ENCODE measurements at places on chromosomes 2 and 18.

DNA sequence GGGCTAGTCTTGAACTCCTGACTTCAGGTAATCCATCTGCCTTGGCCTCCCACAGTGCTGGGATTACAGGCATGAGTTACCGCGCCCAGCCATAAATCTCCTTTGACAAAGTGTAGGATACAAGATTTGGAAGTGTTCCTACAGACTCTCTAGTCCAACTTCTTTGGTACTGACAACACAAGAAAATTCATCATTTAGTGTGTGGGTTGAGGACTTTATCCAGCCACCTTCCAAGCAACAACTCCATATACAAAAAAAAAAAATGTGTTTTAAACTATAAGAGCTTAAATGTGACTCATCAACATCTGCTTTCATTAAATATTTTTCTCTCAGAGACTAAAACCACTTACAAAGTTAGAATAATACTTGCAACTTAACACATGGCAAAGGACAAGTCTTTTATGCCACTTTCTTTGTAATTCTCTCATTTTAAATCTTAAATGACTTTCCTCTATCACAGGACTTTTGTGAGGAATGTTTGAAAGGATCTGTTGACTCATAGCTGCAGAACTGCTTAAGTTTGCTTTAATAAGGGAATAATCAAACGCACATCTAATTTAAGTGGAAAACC, 46.2 kb upstream of the ITGAV start:
- DNase-seq = no peak

DNA sequence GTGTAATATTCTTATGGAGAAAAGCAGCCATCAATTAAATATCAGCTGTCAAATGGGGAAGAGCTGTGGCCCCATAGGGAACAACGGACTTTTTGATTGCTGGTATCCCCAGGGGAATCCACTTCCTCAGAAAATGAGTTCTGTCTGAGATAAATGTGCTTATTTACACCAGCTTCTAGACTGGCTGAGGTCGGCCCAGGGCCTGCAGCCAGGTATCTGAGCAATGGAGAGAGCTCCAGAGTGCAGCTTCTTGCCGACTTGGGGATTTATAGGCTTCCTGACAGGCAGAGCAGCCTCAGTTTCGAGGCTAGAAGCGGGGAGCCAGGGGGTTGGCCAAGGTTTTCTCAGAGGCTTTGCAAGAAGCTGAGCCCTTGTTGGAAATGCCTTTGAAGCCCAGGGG, 67.2 kb downstream of the MCFD2 start:
- DNase-seq = no peak

- DNase-seq = no peak
Measured at GRCh38 chr2:167489325-167489724, 601.0 kb downstream of the XIRP2 start.

DNA sequence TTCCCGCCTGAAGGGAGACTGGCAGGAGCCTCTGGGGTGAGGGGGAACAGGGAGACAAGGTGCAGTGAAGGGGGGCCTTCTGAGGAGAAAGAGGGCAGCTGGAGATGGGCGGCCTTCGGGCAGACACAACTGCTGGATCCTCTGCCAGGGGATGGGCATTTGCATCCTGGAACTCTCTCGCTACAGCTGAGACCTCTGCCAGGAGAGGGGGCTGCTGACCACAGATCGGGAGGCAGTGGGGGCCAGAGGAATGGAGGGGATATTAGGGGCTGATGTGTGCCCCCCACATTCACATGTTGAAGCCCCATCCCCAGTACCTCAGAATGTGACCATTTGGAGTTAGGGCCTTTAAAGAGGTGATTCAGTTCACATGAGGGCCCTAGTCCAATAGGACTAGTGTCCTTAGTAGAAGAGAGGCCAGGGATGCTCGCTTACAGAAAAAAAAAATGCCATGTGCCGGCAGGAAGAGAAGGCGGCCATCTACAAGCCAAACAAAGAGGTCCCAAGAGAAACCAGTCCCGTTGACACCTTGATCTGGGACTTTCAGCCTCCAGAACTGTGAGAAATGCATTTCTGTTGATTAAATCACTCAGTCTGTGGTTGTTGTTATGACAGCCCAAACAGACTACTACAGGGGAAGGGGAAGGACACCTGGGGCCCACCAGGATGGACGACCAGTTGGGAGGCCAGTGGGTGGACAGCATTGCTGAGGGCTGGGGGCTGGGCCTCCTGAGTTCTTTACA, 50.0 kb downstream of the TRABD2A start:
- DNase-seq = no peak

GRCh38 chr2:76825140-76825970, 696.8 kb downstream of the LRRTM4 start:
- DNase-seq = no peak

DNA sequence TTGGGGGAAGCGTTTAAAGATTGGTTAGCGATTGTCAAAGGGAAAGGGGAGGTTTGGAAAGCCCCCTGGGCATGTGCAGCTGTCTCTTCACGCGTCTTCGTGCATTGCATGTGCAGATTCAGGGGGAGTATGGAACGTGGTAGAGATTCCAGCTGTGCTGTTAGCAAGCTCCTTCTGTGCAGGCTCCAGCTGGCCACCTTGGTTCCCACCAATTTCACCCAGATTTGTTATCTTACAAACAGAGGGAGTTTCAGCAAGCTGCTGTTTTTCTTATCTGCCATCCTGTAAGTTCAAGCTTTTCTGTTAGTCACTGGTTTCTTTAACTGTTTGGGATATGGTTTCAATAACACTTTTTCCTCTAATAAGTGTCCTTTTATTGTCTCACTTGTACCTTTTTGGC, 30.4 kb downstream of the FARP2 start:
- no peak for DNase-seq

DNA sequence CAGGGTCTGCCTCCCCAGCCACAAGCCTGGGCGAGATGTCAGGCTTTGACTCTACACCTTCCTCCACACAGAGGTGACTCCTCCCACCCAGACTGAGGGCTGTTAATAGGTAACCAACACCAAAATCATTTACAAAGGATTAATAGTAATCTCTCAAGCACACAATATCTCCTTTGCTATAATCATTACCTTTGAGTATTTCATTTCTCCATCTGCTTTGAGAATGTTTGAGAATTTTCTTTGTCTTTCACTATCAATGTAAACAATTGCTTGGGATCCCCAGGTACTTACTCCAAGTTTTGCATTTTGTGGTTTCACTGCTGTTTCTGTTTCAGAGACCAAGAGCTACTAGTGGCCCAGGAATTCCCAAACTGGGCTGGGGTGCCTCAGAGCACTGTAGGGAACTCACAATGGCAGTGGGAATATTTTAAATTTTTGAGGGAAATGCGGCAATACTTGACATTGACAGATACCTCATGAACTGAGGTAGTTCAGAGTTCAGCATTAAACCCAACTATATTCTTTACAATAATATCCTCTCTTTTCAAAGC, 166.4 kb upstream of the MGAT5 start:
- DNase-seq = no peak

- no peak for DNase-seq
Measured at GRCh38 chr18:58004317-58004716, 39.7 kb upstream of the NEDD4L start.

DNA sequence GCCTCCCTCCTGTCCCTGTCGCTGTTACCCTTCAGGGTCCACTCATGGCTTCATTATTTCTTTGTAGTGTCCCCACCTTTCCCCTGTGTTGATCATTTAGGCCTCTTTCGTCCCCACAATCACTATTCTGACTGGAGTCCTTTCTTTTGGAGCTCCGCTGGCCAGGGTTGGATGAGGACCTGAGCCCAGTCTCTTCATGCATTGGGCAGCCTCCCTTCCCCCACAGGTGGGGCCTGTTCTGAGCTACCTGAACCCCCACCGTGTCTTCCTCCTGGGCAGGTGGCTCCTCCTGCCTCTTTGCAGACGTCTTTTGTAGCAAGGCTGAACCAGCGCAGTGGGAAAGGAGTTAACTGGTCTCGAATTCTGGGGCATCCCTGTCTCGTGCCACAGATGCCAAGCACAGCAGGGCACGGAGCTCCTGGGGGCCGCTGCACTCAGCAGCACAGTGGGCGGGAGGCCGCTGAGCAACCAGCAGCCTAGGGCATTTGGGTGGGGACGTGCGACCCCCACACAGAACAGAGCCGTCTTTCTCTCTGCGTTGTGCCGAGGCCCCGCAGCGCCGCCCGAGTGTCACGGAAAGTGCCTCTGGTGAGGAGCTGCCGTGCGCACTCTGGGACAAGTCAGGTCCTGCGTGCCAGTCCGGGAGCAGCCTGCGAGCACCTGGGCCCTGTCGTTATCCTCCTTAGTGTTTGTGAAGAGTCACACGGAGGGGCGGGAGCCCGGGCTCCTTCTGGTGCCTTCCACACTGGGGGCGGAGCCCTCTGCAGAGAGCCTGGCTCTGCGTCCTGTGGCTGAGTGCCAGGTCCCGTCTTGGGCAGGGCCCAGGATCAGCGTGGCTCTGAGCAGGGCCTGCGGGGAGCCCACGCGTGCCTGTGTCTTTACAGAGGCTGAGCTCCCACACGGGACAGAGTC, 130.1 kb downstream of the NFATC1 start:
- DNase-seq = no peak

- no peak for DNase-seq
Measured at GRCh38 chr18:3350566-3351527, 88.9 kb downstream of the MYL12B start.

DNA sequence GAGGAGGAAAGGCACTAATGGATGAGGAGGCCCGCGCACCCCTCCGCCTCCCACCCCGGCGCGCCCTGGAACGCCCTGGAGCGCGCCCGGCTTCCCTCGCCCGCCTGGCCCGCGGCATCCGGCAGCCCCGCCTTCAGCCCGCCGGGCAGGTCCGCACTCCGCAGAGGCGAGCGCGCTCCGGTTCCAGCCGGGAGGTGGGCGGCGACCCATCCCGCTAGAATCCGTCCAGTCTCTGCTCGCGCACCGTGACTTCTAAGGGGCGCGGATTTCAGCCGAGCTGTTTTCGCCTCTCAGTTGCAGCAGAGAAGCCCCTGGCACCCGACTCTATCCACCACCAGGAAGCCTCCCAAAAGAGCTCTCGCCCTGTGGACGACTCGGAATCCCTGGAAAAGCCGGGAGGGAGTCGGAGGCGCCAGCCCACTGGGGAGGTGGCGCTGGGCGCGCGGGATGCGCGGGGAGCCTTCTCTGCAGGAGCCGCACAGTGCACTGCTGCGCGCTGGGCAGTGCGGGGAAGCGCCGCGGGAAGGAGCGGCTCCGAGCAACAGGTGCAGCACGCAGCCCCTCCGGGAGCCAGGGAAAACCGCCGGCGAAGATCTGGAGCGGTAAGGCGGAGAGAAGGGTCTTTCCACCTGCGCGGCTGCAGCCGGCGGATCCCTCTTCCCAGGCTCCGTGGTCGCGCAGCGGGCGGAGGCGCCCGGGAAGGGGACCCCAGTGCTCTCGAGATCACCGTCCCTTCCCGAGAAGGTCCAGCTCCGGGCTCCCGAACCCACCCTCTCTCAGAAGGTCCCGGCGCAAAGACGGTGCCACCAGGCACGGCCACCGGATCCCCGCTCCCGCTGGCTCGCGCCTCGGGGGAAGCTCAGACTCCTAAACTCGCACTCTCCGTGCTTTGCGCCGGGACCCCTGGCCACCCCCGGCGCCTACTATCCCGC, at the start of gene GALR1:
GALR1 (plus strand) TSS at position 280 of the 932 bp plus-strand sequence. CDS start 701 bp downstream, outside the sequence.
- peak; percentile 21 for DNase-seq

GRCh38 chr18:36350251-36350651, 52.7 kb downstream of the FHOD3 start:
- DNase-seq = no peak

DNA sequence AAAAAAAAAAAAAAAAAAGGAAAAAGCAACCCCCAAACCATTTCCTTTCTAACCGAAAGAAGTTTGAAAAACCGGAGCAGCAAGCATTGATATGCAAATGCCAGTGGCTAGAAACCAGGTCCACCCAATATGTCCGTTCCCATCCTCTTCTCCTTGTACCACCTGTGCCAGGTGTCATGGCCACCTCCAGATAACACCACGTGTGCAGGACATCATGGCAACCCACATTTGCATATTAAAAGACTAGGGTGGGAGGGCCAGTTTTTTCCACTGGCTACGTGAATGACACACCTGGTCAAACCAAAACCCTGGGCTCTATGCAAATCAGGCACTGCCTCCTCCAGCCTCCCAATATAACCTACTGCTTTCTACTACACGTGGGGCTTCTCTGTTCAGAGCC, 303.3 kb upstream of the GULP1 start:
- DNase-seq = no peak

DNA sequence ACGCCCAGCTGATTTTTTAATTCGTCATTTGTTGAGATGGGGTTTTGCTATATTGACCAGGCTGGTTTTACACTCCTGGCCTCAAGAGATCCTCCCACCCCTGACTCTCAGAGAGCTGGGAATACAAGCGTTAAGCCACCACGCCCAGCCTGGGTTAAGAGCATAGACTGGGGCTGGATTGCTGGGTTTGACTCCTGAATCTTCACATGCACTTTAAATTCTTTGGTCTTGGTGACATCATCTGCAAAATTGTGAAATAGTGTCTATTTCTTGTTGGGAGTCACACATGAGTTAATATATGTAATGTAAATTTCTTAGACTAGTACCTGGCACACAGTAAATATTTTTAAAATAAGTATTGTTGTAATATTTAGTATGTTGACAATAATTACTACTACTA, 257.4 kb downstream of the DOK6 start:
- no peak for DNase-seq

DNA sequence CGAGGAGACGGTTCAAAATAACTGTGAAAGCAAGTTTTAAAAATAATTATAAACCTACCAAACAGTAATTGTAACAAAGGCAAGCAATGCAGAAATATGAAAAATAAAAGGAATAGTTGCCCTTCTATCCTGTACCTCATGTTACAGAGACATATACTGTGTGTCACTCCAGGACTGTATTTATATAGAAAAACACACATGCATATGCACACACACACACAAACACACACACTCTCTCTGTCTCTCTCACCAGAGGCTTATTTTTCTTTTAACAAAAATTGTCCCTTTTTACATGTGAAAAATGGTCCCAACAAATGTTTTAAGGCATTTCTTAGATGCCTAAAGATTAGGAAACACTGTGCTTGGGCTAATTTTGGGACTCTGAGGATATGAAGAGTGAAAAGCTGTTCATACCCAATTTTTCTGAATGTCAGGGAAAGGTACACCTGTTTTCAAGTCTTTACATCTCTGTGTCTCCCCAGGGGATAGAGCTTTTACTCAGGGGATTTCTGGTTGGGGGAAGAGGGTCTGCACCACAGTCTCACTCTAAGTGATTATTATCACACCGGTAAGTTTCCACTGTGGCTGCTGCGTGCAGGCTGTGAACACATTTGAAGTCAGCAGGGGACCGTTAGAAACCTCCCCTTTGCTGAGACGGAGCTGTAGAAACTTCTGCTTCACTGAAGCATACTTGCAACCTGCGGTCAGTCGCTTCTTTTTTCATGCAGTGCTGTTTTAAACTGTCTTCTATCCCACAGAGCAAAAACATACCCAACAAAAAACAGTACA, 51.4 kb upstream of the SPAG16 start:
- DNase-seq = peak; percentile 67

GRCh38 chr2:222302178-222303018, 3.6 kb upstream of the PAX3 start:
- no peak for DNase-seq

All from CD8-positive, alpha-beta T cell (primary cell).